SHP77 (cell line): ENCODE measurements at places on chromosomes 5 and 9.
A peak's percentile ranks its signal among the peaks of the same experiment; 100 is the strongest.

DNA sequence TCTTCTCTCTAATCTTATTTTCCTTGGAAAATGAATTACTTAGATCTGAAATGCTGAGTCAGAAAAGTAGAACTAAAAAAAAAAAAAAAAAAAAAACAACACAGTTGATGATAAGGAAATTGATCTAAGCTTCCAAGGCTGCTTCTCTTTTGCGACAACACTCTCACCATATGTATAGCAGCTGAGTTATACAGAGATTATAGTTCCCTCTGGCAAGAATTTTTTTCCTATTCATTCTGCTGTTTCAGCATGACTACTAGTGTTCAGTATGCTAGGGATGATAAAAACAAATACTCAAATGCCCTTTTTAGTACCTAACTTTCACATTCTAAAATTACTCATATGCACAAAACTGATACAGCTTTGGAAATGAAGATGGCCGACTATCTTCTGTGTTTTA lies 267.3 kb downstream of the MLLT3 start:
- DNase-seq, result no peak

DNA sequence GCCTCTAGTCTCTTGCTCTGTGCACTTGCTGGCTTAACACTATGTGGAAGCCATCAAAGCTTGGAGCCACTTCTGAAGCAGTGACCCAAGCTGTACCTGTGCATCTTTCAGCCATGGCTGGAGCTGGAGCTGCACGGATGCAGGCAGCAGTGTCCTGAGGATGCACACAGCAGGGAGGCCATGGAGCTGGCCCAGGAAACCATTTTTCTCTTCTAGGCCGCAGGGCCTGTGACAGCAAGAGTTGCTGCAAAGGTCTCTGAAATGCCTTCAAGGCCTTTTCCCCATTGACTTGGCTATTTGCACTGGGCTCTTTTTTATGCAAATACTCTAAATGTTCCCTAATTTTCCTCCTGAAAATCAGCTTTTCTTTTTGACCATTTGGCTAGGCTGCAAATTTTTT lies 12.9 kb upstream of the ZNF484 start:
- no peak for DNase-seq

GRCh38 chr5:16934123-16934522 lies 2.0 kb downstream of the MYO10 start:
- peak; percentile 15 for DNase-seq

DNA sequence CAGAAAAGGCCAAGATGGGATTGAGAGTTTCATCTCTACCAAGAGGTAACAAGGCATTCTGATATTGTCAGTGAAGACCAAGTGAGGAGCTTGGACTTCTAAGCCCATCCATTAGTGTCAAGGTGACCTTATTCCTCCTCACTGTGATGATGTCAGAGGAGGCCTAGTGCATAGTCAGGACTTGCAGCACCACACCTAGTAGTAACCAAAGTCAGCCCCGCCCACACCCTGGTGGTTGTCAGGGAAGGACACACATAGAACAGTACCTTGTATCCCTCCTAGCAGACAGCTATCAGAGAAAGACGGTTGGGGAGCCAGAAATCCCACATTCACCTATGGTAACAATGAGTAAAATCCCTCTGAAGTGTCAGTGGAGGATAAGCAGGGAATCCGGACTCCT lies 111.7 kb downstream of the AP3B1 start:
- DNase-seq, result no peak

GRCh38 chr9:92298036-92298435 lies 4.5 kb upstream of the IARS1 start:
- DNase-seq, result no peak
